ENCODE measurements at places on chromosomes 7 and 10.
A peak's percentile ranks its signal among the peaks of the same experiment; 100 is the strongest.

DNA sequence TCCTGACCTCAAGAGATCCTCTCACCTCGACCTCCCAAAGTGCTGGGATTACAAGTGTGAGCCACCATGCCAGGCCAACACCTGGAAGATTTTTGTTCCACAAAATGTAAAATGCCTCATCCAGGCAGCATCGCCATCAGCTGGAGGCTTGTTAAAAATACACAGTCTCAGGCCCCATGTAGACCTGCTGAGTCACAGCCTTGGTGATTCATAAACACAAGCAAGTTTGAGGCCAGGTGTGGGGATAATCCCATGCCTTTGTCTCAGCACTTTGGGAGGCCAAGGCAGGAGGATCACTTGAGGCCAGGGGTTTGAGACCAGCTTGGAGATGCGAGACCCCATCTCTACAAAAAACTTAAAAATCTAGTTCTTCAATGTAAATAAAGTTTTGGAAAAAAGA, 49.1 kb upstream of the FOXK1 start:
- DNase-seq, result no peak

DNA sequence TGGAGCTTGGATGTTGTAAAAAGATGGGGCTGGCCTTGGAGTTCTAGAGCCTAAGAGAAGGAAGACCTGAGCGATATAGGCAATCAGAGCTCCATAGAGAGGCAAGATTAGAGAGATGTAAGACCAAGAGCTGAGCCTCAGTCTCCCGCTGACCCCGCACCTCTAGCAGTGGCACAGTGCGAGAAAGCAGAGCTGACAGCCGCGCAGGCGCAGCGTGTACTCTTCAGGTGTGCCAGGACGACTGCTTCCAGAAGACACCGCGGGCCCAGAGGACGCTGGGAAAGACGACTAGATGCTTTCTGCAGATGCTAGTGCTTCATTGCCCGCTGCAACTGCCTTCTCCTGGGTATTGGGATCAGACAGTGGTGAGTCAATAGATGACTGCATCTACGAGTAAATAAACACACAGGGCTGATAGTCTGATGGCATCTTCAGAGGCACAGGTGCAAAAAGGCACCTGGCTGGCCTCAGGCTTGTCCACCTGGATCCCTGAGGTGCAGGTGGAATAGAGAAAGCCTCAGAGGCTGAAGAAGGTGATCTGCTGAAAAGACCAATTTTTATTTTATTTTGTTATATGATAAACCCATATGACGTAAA, 38.1 kb upstream of the CCDC6 start:
- no peak for DNase-seq

DNA sequence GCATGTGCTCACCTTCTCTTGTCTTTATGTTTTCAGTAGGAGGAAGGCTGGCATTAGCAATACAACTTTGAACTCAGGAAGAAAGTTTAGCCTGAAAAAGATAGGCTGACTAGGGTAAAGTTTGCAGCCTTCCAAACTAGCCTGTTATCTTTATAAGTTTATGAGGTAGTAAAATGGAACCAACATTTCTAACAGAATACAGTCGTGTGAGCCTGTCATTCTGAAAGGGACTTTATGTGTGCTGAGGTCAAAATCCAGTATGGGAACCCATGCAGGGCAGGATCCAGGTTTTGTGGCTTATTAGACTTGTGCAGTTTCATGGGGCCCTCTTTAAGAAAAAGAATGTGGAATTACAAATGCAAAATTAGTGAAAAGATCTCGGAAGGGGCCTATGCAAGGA, 201.0 kb upstream of the PRPS1L1 start:
- no peak for DNase-seq

- no peak for DNase-seq
Observed at GRCh38 chr7:44769776-44770294, 21.2 kb downstream of the ZMIZ2 start.

DNA sequence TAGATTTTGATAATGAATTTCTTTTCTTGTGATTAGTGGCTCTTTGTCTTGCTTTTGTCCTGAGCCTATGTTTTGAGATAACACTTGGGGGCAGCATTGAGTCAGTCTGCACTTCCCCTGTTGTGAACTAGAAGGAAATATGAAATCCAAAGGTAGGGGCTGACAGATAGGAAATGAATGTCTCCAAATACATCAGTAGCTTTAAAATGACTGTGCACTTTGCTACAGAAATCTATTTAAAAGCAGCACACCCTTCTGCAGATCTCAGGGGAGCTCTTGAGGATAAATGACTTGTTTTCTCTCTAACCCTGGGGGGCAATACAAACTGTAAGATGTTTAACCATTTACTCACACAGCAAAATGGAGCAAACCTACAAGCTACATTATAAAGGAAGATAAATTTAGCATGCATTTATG, 176.0 kb upstream of the MYO3A start:
- peak; percentile 46 for DNase-seq

DNA sequence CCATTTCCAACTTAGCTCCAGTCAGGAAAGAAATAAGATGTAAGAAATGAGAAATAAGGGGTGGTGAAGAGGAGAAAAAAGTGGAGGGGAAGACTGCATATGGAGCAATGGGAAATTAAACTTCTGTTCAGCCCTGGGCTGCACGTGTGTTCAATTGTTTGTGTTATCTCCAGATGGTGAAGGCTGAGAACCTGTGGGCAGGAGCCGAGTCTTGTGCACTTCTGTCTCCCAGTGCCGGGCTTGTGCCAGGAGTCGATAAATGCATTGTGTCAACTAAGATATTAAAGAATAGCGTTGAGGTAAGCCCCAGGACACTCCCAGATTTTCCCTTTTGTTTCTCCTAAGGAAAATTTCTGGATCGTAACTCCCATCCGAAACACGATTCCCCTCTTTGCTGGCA, 98.2 kb downstream of the PRLHR start:
- DNase-seq, result no peak

GRCh38 chr10:113639966-113640365, 23.9 kb downstream of the NRAP start:
- DNase-seq, result no peak

- no peak for DNase-seq
Observed at GRCh38 chr7:38736138-38736537, 105.0 kb upstream of the AMPH start.

GRCh38 chr7:73977619-73978618, 50.1 kb upstream of the ELN start:
- DNase-seq, result no peak

- DNase-seq, result no peak
Observed at GRCh38 chr10:106053061-106053460, 1111.4 kb downstream of the SORCS1 start.

DNA sequence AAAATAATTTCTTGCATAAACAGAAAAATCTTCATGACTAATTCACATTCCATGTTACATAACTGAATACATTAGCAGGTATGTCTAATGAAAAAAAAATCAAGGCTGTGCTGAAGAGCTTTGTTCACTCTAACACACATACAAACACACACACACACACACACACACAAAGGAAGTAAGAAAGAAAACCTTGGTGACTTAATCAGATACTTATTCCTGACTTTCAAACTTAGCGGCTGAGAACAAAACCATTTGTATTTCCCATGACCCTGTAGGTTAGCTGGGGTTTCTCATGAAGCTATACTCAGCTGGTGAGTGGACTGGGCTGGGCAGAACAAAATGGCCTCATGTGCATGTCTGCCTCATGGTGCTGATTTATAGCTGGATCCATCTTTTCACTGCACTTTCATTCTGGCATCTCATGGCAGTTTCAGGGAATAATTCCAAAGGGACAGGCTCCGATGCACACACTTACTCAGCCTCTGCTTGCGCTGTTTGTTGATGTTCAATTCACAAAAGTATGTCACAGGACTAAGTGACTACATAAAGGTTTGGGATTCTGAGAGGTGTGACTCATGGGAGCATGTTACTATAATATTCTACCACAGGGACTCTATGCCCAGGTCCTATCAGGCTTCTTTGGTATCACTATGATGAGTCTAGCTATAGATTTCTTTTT, 161.2 kb downstream of the PCLO start:
- DNase-seq, result no peak

DNA sequence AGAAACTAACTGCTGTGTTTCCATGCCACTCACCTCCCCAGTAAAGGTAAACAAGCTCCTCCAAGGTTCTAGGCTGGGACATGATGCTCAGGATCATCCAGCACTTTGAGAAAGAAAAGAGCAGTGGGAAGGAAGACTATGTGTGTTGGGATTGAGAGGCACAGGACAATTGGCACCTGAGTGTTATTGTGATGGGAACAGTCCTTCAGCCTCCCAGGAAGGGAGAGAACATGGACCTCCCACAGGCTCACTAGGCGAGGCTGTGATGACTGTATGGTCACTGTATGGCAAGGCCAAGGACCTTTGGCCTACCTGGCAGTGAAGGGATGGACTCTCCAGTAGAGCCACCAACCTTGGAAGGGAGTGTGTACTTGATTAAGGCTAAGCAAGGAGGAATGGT, 123.2 kb upstream of the UNC5B start:
- no peak for DNase-seq

DNA sequence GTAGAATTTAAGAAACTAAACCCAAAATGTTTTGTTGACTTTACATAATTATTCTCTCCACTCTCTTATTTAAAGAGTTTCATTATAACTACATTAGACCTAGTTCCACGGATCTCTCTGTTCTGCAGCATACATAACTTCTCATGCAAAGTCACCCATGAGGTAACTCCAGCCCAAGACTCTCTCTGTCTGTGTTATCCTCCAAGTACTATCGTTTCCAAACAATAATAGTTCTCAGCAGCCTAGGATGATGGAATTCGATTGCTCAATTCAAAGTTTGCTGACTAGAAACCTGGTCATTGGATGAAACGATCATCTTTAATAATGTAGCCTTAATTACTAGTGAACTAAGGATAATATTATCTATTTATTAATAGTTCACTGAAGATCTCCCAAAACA, 203.1 kb upstream of the PTN start:
- no peak for DNase-seq

GRCh38 chr7:8179486-8179885, 82.5 kb downstream of the ICA1 start:
- no peak for DNase-seq

GRCh38 chr7:39703144-39703543, 79.8 kb downstream of the RALA start:
- no peak for DNase-seq

DNA sequence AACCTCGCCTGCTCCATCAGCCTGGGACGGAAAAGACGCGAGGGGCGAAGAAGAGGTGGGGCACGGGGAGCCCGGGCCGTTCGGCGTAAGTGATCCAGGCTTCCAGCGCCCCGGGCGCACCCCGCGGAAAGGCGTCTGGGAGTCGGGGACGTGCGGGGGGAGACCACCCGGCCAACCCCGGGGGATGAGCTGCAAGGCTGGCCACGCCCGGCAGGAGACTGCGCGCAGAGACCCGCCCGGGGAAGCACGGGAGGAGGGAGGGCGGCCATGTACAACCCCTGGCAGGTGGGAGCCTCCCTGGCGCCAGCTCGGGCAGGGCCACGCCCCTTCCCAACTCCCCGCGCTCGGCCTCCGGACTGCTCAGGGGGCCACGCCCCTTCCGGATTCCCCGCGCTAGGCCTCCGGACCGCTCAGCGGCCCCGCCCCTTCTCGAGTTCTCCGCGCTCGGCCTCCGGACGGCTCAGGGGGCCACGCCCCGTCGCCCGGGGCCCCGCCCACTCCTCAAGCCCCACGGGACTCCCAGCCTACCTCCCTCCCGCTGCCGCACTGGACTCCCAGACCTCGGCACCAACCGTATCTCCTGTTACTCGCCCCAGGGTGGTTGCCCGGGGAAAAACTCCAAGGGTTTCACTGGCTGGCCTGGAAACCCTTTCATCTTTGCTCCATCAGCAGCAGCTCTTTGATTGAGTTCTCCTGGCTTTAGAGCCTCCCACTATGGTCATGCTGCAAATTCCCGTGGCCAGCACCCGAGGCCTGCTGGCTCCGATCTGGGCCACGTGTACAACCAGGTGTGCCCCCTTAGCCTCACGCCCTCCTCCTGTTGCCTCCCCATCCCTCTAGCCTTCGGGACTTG, 284.4 kb downstream of the ZEB1 start:
- peak; percentile 94 for DNase-seq

- no peak for DNase-seq
Observed at GRCh38 chr10:115772606-115773005, 500.4 kb downstream of the GFRA1 start.

DNA sequence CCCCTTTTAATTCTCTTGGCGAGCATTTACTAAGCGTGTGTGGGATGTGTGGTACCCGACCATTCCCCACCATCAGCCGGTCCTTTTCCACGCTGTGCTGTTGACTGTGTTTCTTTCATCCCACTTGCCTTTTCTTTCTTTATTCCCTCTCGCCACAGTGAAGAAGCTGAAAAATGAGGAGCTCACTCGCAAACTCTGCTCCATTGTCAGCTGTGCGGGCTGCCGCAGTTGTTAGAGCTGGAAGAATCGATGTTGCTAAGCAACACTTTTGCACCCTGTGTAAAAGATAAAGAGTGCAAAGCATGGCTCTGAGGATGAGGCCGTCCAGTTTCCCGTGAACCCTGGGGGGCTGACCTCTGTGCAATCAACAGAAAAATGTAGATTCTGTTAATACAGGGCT, 203.1 kb upstream of the NEBL start:
- no peak for DNase-seq

DNA sequence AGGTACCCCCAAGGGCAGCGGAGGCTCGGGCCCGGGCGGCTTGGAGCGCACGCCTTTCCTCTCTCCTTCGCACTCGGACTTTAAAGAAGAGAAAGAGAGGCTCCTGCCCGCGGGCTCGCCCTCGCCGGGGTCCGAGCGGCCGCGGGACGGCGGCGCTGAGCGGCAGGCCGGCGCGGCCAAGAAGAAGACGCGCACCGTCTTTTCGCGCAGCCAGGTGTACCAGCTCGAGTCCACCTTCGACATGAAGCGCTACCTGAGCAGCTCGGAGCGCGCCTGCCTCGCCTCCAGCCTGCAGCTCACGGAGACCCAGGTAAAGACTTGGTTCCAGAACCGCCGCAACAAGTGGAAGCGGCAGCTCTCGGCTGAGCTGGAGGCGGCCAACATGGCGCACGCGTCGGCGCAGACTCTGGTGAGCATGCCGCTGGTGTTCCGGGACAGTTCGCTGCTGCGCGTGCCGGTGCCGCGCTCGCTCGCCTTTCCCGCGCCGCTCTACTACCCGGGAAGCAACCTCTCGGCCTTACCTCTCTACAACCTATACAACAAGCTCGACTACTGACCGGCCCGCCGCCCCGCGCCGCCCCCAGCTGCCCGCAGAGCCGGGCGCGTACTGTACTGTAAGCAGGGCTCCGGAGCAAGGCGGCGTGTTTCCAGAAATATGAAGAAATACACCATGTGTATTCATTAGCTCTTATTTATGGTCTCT, 1.8 kb downstream of the HMX2 start:
- no peak for DNase-seq

DNA sequence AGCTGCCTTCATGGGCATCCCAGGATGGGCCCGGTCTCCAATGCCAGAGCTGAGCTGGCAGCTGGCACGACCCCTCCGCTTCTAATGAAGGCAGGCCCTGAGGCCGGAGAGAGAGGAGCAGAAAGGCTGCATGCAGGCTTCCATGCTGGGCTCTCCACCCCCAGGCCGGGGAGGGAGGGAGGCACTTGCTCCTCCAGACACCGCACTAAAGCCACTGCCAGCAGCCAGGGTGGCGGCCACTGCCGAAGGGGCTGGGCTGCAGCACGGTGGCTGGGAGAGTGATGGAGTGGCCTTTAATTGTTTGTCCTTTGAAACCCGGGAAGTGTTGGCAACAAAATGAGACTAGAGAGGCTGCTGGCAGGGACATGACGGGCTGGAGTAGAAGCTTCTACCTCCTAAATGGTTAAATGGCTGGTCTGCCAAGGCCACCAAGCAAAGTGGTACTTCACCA, 236.5 kb downstream of the SKAP2 start:
- no peak for DNase-seq

All from T47D (cell line).